CD4-positive, alpha-beta T cell treated with Interleukin-15 for 4 hours (primary cell): ENCODE measurements at places on chromosomes 1 and 21.

- DNase-seq = no peak
Measured at GRCh38 chr21:31543191-31543590, 116.3 kb upstream of the SOD1 start.

DNA sequence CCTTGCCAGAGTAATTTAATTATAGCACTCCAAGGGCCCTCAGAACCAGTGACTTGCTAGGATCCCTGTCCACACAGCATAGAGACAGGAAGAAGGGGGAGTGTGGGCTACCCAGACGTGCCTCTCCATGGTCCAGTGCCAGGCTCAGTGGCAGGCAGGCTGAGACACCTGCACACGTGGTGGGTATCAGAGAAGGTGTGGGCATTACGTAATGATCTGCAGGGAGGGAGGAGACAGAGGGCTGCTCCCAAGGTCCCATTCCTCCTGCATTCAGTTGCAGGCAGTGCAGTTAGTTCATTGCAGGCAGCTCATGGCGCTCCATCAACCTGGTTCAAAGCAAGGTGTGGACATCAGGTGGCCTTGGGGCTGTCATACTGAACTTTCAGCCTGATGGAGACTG, 49.9 kb downstream of the C8B start:
- no peak for DNase-seq

- DNase-seq = no peak
Measured at GRCh38 chr1:235712812-235713211, 63.2 kb upstream of the GNG4 start.

- DNase-seq = no peak
Measured at GRCh38 chr1:209057901-209058300, 525.6 kb upstream of the CAMK1G start.
